ENCODE measurements at places on chromosomes 2 and 18.

DNA sequence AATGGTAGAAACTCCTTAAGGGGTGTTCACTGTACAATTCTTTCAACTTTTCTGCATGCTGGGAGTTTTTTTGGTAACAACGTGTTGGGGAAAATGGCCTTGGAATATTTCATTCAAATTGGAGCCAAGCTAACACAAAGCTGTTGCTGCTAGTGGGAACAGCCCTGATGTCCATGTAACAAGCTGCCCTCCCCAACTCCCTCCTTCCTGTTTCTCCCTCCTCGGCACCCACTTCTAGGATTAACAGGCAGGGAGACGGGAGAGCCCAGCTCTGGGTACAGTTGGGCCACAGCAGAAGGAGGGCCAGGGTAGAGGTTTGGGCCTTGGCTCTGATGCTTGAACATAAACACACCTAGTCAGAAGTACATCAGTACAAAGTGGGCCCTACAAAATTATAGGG is 9.4 kb upstream of the MOCOS start:
- no peak overlapping the region for H3K4me3 ChIP-seq
- DNase-seq, result no peak
- H3K36me3 ChIP-seq, result peaks cover 4% of the 10 kb centered on the region
- no peak overlapping the region for H3K27ac ChIP-seq
- peaks cover 2% of the 10 kb centered on the region for H3K27me3 ChIP-seq

GRCh38 chr2:47004905-47005495 is 89.4 kb upstream of the MCFD2 start:
- peaks cover 28% of the 10 kb centered on the region for H3K4me1 ChIP-seq
- H3K4me3 ChIP-seq, result no peak overlapping the region
- no peaks in the 10 kb centered on the region for H3K36me3 ChIP-seq
- no peaks in the 10 kb centered on the region for H3K27me3 ChIP-seq
- no peak overlapping the region for H3K27ac ChIP-seq
- no peak for DNase-seq

DNA sequence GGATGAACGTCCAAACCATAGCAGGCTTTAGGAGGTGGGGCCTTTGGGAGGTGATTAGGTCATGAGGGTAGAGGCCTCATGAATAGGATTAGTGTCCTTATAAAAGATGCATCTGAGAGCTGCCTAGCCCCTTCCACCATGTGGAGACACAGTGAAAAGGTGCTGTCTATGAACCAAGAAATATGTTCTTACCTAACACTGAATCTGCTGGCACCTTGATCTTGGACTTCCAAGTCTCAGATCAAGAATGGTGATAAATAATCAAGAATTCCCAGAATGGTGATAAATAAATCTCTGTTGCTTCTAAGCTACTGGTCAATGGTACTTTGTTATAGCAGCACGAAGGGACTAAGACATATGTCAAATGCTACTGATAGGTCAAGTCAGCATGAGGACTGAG is 15.1 kb upstream of the DYTN start:
- DNase-seq, result no peak
- peaks cover 7% of the 10 kb centered on the region for H3K27me3 ChIP-seq
- H3K4me3 ChIP-seq, result no peak overlapping the region
- no peaks in the 10 kb centered on the region for H3K4me1 ChIP-seq
- H3K27ac ChIP-seq, result no peak overlapping the region

DNA sequence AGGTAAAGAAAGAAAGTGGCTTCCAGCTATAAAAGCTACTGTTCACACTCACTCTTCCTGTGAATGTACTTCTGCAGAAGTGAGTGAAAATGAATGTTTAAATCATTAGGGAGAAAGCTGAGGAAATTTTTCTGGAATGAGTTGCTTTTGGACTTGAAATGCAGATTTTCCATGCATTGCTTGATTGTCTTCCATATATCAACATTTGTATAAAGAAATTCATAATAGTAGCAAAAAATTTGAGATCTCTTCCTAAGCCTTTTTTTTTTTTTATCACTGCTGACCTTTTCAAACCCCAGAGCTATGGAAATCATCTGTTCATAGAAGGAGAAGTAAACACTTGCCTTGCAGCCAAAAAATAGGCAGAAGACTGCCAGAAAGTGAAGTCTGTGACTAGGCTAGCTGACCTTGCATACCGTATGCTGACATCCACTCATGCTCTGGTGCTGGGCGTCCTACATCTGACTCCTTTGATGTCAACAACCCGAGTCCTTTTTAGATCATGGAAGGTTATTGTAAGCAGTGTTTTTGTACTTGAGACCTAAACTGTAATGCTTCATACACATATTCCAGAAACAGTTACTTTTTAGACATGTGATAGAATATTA is 154.5 kb upstream of the RASGRP3 start:
- no peak for DNase-seq
- H3K4me3 ChIP-seq, result no peak overlapping the region
- H3K4me1 ChIP-seq, result peaks cover 4% of the 10 kb centered on the region
- no peak overlapping the region for H3K27ac ChIP-seq
- no peaks in the 10 kb centered on the region for H3K36me3 ChIP-seq

DNA sequence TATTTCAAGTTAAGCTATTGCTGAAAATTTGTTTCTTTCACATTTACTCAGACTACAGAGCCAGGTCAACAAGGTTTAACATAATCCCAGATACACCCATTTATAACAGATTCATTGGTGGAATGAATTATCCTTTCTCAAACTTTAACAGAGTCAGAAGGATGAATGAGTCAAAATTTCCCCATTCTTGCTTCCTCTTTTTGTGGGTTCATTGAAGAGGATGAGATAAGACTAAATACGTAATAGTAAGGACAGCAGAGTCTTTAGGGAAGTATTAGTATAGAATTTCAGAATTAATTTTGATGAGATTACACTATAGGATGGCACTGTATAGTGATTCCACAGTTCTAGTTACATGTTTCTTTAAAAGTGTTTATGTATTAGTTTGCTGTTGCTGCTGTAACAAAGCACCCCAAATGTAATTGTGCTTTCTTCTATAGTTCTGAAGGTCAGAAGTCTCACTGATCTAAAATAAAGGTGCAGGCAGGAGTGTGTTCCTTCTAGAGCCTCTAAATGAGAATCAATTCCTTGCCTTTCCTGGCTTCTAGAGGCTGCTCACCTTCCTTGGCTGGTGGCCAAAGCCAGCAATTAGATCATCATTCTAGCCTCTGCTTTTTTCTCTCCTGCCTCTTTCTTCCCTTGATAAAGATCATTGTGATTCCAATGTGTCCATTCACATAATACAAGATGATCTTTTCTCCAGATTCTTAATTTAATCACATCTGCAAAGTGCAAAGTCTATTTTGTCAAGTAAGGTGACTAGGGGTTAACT is 309.3 kb upstream of the PIK3C3 start:
- no peak overlapping the region for H3K27ac ChIP-seq
- no peaks in the 10 kb centered on the region for H3K36me3 ChIP-seq
- peaks cover 8% of the 10 kb centered on the region for H3K4me1 ChIP-seq
- H3K4me3 ChIP-seq, result no peak overlapping the region
- H3K27me3 ChIP-seq, result no peaks in the 10 kb centered on the region

GRCh38 chr2:121626777-121627524 is 22.3 kb downstream of the CLASP1 start:
- peaks cover 7% of the 10 kb centered on the region for H3K36me3 ChIP-seq
- H3K4me1 ChIP-seq, result no peaks in the 10 kb centered on the region
- no peak overlapping the region for H3K4me3 ChIP-seq
- no peak overlapping the region for H3K27ac ChIP-seq
- no peaks in the 10 kb centered on the region for H3K27me3 ChIP-seq
- no peak for DNase-seq

DNA sequence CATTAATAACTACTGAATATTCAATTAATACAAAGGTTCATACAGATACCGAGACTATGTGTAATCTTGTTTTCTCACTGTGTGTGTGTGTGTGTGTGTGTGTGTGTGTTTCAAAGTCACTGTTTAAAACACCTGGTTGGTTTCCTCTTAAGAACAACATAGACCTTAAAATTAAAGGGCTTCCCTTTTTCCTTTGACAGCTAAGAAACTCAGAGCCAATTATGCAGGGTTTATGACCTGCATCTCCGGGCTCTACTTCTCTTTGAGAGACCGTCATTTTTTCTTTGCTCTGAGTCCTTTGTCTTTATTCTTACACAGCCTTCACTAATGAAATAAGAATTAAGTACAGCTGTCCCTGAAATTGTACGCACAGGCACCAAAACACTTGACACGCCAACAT is 145.6 kb downstream of the HDAC4 start:
- no peak overlapping the region for H3K4me3 ChIP-seq
- no peak for DNase-seq
- no peaks in the 10 kb centered on the region for H3K27me3 ChIP-seq
- H3K4me1 ChIP-seq, result peaks cover 2% of the 10 kb centered on the region

- peaks cover 27% of the 10 kb centered on the region for H3K27me3 ChIP-seq
- no peaks in the 10 kb centered on the region for H3K36me3 ChIP-seq
- DNase-seq, result no peak
Observed at GRCh38 chr18:76260941-76261472, 234.0 kb downstream of the ZNF516 start.
